ENCODE measurements at places on chromosomes 4 and X.

GRCh38 chr4:5185551-5185950, 134.3 kb downstream of the STK32B start:
- DNase-seq, result no peak

DNA sequence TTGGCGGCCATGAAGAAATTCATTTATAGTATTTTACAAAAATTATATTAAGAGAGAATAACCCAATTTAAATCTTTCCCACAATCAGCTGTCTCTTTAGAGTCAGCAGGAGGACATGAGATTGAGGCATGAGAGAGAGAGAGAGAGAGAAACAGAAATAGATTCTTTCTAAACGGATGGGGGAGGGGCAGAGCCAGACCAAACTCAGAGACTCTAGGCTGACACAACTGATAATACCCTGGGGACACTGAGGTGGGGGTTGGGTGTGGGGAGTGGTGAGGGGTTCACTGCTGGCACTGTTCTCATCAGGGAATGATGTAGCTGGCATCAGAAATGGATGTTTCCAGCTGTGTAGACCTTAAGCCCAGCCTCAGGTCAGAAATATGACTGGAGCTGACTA, 20.5 kb upstream of the HOPX start:
- no peak for DNase-seq

- no peak for DNase-seq
Observed at GRCh38 chr4:63922146-63922545, 487.1 kb downstream of the TECRL start.

DNA sequence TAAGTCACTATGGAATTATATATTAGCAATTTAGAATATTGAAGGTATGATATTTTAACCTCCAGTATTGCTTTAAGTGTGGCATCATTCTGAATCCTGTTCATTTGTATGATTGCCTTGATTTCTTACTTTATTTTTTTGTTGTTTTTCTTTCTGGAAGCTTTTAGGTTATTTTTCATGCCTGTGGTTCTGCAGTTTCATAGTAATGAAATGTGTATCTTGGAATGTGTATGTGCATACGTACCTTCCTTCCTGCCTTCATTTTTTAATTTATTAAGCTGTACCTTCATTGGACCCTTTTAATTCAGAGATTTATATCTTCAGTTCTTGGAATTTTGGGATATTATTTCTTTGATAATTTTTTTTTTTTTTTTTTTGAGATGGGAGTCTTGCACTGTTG, 22.1 kb downstream of the CPEB2 start:
- DNase-seq, result no peak

DNA sequence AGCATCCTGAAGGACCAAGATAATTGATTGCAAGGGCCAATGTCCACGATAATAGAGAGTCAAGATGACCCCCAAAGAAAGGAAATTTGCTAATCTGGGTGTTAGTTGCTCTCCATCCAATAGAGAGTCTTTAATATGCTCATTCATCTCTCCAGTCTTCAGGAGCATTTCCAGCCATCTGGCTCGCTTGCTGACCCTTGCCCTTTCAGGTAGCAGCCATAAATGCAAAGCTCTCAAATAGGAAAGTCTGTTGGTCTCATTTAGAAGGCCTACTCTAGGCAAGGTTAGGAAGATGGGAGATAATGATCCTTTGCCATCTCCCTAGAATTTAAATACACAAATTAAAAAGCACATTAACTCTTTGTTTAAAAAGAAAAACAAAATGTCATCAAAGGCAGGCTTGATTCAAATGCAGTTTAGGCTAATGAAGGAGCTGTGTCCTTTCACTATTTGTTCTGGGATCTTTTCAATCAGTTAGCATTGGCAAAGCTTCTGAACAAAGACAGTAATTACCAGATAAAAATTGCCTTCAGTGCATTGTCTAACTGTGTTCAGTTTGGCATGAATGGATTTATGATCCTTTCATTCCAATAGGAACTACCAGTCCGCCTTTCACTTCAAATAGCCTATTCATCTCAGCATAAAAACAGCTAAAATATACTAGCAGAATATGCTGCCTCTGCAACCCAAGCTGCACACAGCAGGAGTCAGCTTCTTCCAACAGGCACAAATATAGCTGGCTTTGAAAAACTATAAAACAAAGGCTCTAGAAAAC, 49.6 kb upstream of the ATXN3L start:
- no peak for DNase-seq

DNA sequence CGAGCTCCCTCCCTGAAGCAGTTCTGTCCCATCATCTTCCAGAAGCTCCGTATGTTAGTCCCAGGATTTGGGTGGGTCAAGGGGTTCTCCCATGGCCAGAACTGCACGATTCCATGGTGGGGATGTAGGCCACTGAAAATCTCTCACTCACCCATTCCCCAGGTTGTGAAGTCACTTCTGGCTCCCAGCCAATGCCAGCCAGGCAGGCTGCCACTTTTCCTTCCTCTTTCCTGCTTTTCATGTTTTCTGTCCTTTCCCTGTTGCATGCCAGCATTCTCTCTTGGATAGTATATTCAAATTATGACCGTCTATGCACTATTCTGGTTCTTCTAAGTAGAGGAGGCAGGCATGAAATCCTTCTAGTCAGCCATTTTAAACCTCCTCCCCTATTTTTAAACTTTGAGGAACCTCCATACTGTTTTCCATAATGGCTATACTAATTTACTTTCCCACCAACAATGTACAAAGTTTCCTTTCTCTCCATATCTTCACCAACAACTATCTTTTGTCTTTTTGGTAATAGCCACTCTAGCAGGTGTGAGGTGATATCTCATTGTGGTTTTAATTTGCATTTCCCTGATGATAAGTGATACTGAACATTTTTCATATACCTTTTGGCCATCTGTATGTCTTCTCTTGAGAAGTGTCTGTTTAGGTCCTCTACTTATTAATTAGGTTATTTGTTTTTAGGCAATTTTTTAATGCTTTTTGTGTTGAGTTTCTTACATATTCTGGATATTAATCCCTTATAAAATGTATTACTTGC, 182.1 kb upstream of the TET2 start:
- DNase-seq, result no peak

DNA sequence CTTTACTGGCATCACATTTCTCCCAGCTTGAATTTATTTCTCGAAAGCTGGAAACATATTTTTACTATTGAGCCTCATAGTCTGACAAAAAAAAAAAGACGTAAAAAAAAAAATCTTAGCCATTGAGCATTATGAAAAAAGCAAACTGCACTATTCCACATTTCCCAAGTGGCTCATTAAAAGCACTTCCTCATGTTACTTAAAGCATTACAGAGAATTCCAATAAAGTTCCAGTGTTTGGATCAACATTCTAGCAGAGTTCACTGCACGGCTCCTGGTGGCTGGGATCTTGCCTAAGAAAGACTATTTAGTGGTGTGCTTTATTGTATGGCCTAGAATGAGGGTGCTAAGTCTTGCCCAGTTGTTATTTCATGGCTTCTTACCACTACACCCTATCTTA, 476.2 kb downstream of the PPARGC1A start:
- no peak for DNase-seq

GRCh38 chr4:158776106-158776505, 7.3 kb downstream of the FNIP2 start:
- DNase-seq, result no peak

DNA sequence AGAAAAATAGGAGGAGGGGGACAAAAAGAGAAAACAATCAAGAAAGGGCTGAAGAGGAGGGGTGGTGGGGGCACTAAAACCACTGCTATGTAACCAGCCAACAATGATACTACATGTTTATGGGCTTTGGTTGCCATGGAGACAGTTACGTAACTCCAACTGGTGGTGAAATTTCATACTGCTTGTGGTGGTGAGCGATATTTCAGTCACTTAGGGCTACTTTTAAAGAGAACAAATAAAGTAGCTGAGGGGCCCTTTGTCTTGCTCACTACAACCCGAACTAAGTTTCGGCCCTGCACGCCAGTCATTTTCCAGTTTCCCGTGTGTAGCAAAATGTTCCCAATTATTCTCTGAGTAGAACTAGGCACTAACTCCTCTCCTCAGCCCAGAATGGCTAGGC, 275.2 kb upstream of the EDA2R start:
- DNase-seq, result no peak

DNA sequence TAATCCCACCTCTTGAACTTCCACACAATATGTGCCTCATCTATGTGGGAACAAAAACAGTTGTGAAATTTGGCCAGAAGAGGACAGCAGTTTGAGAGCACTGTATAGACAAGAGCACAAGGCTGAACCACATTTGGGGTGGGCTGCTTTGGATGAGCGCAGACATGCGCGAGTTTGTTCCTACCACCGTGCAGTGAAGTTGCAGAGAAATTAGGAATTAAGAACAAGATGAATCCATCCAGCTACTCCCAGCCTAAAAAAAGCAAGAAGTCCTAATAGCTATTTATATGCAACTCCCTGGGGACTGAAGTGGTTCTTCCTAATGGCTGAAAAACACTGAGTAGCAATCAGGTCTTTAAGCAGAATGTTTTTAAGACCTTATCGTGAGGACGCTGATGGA, 1.0 kb downstream of the GAB3 start:
- no peak for DNase-seq

GRCh38 chr4:159719531-159719930, 616.7 kb downstream of the RAPGEF2 start:
- no peak for DNase-seq

GRCh38 chr4:127781300-127782024, 660 bp upstream of the HSPA4L start:
- no peak for DNase-seq

DNA sequence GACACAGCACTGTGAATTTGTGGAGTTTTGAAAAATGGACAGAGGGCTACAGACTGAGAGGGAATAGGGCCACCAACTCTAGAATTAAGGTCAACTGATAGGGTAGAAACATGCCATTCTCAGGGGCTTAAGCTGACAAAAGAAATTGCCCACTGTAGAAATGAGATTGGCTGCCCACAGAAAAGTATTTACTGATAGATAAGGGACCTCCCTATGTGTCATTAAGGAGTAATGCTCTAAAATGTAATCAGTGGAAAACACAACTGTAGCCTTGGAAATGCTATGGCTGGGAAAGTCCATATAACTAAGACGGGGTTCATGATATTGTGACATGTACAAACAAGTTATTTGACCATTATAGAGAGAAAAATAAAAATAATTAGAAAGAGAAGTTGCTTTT, 4.6 kb downstream of the RTL9 start:
- DNase-seq, result no peak

GRCh38 chrX:88244066-88244465, 503.0 kb upstream of the CPXCR1 start:
- no peak for DNase-seq

GRCh38 chr4:118335324-118335723, 17.5 kb downstream of the PRSS12 start:
- no peak for DNase-seq

DNA sequence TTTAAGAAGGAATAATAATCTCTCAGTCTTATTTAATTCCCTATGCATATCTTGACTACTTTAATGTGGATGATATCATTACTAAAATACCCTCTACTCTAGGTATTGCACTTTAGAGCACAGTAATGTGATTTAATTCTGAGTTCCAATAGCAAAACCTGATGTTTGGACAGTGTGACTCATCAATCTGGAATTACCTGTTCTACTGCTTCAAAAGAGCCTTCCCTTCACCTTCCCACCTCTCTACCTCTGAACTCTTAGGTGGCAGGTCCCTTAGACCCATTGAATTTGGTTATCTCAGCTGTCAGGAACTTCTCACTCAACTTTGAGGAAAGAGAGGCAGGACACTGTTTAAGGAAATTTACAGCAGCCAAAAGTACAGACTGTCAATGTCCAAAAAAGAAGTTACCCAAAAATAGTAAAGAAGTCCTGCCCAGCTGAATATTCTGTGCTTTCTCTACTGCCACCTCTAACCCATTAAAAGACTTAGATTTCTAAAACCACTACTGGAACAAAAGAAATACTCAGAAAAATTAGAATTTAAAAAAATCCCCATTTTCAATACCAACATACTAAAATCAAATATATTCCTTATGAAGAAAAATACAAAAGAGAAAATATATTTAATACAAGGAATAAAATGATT, 123.1 kb upstream of the GPM6A start:
- no peak for DNase-seq

- DNase-seq, result no peak
Observed at GRCh38 chr4:80495865-80496264, 160.3 kb downstream of the CFAP299 start.

GRCh38 chr4:77025643-77026321, 50.0 kb downstream of the CCNI start:
- DNase-seq, result no peak

DNA sequence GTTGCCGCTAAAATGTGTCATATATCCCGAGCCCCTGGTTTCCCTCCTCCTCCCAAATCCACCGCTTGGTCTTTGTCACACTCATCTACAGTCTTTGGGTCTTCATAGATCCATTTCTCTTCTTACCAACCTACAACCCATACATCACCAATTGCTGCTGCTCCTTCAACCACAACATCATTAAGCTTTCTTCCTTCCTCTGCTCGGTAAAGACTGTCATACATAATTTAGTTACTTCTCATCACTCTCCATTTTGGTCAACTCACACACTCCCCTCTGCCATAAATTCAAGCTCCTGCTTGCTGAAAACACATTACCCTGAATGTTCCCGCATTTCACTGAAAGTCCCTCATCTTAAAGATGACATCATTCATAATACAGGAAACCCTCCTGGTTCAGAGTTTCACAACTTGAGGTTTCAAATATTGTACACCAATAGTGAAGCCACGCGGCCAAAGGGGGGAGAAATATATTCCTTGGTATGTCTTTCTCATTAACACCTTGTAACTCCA, 1.7 kb upstream of the DCTD start:
- DNase-seq, result peak; percentile 62

- DNase-seq, result peak; percentile 91
Observed at GRCh38 chrX:131792789-131793462, 230.2 kb upstream of the STK26 start.

GRCh38 chrX:48934581-48935300, 15.9 kb upstream of the PIM2 start:
- peak; percentile 76 for DNase-seq

- peak; percentile 25 for DNase-seq
Observed at GRCh38 chr4:89101256-89102161, 9.8 kb upstream of the TIGD2 start.

- no peak for DNase-seq
Observed at GRCh38 chr4:2339458-2340271, 77.8 kb upstream of the MXD4 start.

DNA sequence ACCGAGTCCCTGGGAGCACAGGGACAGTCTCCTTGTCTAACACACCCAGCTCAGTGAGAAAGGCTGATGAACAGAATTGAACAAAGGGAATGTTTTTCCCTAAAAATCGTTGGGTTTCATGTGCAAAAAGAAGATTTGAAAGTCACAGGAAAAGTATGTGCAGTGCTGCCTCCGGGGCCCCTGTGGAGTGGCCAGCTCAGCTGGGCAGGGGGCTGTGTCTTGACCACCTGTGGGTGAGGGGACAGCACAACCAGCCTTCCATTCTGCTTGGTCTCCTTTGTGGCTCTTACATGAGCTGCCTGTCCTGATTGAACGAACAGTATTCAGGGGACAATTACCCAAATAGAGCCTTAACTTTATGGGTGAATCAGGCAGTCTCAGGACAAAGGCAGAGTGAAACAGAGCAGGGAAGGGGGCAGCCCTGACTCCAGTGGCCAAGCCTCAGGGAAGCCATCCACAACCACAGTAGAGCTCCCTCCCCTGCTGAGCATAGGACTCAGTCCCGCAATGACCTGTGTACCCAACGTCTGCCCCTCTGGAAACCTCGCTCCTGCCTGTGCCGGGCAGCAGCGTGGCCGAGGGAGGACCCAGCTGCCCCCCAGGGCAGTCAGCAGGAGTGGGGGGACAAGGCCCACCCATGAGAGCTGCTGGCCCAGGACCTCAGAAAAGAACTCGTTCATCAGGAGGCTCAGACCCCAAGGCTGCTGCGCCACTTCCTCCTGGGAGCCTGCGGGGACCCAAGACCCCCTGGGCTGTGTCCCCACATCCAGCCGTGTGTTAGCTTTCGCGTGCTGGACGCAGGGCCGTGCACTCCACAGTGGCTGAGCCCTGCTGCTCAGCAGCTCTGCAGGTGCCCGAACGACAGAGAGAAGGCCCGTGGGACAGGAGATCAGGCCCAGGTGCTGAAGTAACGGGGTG, 59.6 kb upstream of the MXD4 start:
- DNase-seq, result no peak
